T-helper 17 cell (primary cell): ENCODE measurements at places on chromosomes 11 and 22. TPM values are rescaled to one million over a fixed set of nuclear protein-coding genes. Genes with fewer than 3 reads are reported as not detected.
A peak's percentile ranks its signal among the peaks of the same experiment; 100 is the strongest.

BTBD10 gene
- 15.9 TPM for total RNA-seq

TBX1 gene
- not detected for total RNA-seq

DEUP1 gene
- not detected for total RNA-seq

GNAZ gene
- total RNA-seq = 1.4 TPM

JAM3 gene
- total RNA-seq = 37.4 TPM

DNA sequence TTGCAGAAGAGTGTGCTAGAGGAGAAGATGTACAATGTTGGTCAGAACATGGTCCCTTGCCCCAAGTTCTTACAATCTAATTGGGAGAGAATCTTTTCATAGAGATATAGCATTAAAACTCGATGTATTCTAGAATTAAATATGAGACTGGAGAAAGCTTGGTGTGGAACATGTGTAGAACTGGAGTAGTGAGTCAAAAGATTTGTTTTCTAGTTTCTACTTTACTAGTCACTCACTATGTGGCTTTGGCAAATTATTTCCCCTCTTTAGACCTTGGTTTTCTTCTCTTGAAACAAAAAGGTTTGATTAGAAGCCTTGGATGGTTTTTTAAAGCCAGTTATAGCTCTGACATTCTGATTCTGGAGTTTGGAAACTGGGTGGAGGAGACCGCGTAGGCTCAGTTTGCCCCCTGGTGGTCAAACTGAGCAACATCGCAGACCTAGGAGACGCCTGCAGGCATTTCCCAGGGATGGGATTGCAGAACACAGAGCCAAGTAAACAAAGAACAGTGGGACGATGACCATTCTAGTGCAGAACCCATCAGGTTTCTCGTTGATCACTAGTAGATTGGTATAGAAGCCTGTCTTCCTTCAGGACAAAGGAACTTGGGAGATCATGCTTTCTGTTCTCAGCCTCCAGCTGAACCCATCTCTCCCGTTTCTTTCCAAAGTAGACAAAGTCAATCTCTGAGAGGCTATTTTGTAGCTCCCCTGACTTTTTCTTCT is 8.5 kb upstream of the CHRDL2 start:
- peak; percentile 21 for DNase-seq

DNA sequence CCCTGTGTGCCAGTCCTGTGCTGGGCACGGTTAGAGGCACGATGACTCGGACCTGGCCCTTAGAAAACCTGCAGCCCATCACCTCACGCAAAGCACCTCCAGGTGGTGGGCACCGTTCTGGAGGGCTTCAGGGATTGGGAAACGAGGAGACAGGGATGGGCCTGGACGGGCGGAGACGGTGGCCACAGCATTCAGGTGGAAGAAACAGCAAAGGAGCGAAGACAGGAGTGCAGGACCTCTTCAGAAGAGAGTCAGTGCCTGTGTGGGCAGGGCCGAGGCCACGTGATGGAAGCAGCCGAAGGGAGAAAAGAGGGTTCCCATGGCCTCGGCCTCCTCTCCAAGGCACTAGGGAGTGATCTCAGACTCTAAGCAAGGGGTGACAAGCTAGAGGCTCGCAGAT is 8.1 kb upstream of the SLC22A12 start:
- DNase-seq = no peak

GRCh38 chr11:77729063-77729462 is 91.5 kb downstream of the RSF1 start:
- no peak for DNase-seq

DNA sequence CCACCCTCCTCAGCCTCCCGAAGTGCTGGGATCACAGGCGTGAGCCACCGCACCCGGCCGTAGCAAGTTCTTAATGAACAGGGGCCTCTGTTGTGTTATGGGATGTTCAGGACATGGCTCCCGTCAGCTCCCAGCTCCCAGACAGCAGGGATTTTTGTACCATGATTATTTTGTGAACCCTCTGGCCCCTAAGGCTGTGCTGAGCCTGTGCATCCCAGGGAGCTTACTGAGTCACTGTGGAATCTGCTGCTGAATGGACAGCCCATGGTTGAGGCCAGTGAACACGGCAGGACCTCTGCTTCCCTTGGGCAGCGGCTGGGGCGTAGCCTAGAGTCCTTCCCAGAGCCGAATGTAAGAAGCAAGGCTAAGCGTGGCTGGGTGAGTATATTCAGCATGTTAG is 245.2 kb downstream of the NTM start:
- no peak for DNase-seq

GRCh38 chr11:71946144-71946571 is 17.3 kb downstream of the RNF121 start:
- DNase-seq = no peak

GRCh38 chr11:124115782-124116616 is 749 bp downstream of the VWA5A start:
- DNase-seq = no peak

- no peak for DNase-seq
These were observed 145.7 kb downstream of the TTC17 start for GRCh38 chr11:43504316-43504950.

DNA sequence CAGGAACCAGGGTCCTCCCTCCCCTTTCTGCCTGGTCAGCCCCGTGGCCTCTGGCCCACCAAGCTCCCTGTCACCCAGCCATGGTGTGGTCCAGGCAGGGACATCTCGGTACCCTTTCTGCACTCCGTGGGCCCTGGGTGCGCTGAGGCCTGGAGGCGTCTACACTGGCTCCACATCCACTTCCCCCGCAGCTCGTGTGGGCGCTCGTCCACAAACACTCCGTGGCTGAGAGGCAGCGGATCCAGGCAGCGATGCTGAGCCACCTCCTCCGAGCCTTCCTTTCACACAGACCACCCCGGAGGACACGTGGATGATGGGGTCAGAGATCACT is 16.1 kb downstream of the RNH1 start:
- DNase-seq = no peak

- DNase-seq = no peak
These were observed 137.8 kb downstream of the GRIK4 start for GRCh38 chr11:120649316-120649715.

DNA sequence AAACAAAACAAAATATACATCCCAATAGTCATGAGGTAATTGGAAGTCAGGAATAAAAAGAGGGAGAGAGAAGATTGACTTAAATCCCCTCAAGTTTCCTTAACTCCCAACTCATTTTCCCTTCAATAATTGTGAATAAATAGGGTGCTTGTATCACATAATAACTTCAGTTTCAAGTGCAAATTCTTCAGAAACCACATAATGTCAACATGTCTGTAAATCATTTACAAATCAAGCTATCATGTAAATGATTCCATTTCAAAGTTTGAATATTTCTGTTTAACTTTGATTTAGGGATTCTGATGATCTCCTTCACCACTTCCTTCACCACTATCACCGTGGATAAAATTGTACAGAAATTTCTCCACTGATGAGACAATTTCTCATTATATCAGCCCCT is 23.2 kb downstream of the CASP5 start:
- no peak for DNase-seq

DNA sequence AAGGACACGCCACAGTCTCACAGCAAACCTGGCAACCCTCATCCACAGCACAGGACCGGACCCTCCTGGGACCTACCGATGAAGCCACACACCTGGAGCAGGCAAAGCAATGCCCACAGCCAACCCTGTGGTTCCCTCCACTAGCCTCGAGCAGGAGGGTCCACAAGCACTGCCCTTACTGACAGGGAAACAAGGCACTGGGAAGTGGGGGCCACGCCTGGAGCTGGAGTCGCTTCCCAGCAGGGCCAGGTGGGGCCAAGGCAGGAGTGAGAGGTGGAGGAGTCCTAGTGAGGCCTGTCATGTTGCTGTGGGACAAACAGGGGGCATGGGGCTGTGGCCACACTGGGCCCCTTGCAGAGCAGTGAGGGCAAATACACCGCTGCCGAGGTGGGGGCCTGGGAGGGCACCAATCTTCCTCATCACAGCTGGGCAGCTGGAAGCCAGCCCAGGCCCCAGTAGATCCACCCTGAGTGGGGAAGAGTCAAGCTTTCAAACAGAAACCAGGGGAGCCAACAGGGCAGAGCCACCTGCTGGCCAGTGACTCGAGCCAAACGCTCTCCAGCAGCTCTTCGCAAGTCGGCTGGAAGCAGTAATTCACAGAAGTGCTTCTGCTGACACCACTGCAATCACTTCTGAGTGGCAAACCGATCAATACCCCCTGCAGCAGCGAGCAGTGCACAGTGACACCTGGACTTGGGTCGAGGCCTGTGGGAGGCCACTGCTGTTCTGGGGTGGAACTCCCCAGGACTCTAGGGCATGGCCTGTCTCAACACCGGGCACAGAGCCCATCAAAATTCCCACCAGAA is 13.7 kb downstream of the SULT4A1 start:
- no peak for DNase-seq

DNA sequence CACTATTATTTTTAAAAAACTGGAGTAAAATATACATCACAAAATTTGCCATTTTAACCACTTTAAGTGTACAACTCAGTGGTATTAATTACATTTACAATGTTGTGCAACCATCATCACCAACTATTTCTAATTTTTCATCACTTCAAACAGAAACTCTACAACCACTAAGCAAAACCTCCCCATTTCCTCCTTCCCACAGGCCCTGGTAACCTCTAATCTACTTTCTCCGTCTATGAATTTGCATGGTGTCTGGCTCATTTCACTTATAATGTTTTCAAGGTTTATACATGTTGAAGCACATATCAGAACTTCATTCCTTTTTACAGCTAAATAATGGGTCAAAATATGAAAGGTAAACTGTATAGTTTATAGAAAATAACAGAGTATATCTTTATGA is 24.4 kb downstream of the DDI1 start:
- DNase-seq = no peak

DNA sequence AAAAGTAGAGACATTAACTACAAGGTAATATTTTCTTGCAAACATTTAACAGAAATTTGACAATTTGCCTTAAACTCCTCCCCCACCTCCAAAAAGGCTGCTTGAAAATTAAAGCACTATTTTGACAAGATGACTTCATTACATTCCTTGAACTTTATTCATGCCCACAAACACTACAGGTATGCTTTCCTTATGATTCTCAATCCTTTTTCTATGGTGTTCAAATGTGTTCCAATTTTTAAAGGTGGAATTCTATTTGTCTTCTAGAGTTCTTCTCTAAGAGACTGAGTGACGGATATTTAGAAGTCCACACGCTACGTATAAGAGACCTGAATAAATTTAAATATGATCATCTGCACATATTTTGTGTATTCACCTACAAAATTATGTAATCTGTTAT is 69.4 kb downstream of the MRTFA start:
- DNase-seq = no peak

- no peak for DNase-seq
These were observed 767.1 kb upstream of the API5 start for GRCh38 chr11:42544726-42545125.

- no peak for DNase-seq
These were observed 32.4 kb downstream of the EIF3F start for GRCh38 chr11:8019314-8020243.

DNA sequence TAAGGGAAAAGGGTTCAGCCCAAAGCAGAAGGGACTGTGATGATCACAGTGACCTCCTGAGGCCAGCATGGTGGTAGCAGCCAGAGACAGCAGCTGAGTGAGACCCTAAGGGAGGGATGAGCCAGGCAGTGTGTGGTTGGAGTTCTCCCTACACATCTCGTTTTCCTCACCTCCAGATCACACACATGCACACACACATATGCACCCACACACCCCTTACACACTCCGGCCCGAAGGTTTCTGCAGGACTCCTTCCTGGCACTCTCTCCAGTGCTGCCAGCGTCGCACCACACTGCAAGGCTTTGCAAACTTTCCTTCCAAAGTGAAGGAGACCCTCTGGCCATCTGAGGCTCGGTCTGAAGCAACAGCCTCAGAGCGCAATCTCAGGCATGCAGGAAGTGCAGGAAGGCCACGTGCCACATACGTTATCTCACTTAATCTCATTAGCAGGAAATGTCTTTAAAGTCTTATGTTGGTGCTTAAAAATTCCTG is 26.9 kb upstream of the TP53I11 start:
- no peak for DNase-seq

DNA sequence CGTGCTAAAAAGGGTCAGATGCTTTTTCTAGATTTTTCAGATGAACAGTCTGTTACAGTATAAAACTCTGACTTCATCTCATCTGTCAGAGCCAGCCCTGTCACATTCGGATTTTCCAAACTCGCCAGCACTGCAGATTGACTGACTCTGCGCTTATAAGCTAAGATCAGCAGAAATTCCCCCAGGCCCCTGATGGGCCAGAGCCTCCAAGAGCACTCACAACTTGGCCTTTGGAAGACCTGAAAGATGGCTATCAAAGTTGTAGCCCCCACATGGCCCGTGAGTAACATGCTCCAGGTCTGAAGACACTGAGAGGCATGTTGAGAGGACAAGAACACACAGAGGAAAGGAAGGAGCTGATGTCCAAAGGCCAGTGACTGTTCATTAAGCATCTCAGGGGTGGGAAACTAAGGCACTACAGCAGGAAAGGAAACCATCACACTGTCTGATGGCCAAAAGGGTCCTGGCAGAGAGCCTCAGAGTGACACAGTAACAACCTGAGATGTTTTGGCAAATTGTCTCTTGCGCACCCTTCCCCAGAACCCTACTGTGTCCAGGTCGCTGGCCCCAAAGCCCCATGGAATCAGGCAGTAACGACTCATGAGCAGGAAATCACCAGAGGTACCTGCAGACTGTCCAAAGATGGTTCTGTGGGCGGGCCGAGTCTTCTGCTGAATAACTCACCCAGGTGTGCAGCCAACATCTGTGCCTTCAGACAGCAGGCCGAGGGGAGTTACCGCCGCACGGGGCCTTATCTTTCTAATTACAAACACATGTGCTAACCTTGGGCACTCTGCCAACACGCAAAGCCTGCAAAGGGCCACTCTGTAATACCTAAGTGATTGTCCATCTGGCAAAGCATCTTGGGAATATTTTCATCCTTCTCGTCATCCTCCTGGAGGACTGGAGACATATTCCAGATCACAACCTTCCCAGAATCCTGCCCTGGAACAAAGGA is 23.6 kb downstream of the HIRA start:
- no peak for DNase-seq

GRCh38 chr11:16410479-16410878 is 54.1 kb upstream of the SOX6 start:
- DNase-seq = no peak

DNA sequence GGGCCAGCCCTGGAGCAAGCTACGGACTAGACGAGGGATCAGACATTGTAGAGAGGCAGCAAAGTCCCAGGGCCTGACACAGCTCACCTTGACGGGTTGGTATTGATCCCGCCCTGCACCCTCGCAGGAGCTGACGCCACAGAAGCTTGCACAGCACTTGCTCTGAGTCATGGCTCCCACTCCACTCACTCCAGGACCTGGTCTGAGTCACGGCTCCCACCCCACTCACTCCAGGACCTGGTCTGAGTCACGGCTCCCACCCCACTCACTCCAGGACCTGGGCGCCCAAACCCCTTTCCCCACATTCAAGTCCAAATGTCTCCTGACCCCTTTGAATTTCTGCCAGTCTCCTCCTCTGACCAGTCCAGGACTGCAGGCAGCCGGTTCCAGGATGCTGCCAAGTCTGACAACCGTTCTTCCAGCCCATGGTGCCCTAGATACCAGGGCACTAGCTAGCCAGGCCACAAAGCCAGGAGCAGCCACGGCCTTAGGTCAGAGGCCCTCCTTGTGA is 6.0 kb upstream of the PNPLA5 start:
- DNase-seq = no peak

- DNase-seq = peak; percentile 19
These were observed 628 bp downstream of the CHKB start for GRCh38 chr22:50581950-50582492.

GRCh38 chr22:37021041-37021440 is 1.5 kb downstream of the MPST start:
- no peak for DNase-seq
